Prostate gland (tissue), 2 donors: ENCODE measurements at places on chromosomes 2 and 18. TPM values are rescaled to one million over a fixed set of nuclear protein-coding genes. Genes with fewer than 3 reads are reported as not detected.
A peak's percentile ranks its signal among the peaks of the same experiment; 100 is the strongest.

- DNase-seq: no peak
Measured at GRCh38 chr18:2736823-2737222, 81.3 kb downstream of the SMCHD1 start.

IRS1 gene
- 37.6 TPM for total RNA-seq

- no peak for DNase-seq
Measured at GRCh38 chr2:109260886-109261700, 132.1 kb downstream of the SH3RF3 start.

- DNase-seq: no peak
Measured at GRCh38 chr2:120907822-120908221, 172.2 kb downstream of the GLI2 start.

GRCh38 chr2:2648094-2648493, 317.0 kb upstream of the MYT1L start:
- no peak for DNase-seq

KCNK3 gene
- 14.5 TPM for total RNA-seq

RGPD6 gene
- 31.5 TPM for total RNA-seq

DNA sequence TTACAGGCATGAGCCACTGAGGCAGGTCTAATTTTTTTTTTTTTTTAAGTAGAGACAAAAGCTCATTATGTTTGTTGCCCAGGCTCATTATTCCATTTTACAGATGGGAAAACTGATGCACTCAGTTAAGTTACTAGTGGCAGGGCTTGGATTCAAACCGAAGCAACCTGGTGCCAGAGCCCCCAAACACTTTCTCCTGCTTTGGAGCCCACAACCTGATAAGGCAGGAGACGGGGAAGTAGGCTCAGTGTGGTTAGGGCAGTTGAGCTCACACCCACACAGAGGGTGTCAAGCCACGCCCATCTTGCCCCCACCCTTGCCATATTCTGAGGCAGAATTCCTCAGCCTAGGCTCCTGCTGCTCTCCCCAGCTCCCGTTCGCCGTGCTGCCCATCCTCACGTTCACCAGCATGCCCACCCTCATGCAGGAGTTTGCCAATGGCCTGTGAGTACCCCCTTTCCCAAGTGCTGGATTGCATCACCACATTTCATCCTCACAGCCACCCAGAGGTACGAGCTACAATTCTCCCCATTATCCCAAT, 5.8 kb upstream of the CTDSP1 start:
- DNase-seq: no peak

DNA sequence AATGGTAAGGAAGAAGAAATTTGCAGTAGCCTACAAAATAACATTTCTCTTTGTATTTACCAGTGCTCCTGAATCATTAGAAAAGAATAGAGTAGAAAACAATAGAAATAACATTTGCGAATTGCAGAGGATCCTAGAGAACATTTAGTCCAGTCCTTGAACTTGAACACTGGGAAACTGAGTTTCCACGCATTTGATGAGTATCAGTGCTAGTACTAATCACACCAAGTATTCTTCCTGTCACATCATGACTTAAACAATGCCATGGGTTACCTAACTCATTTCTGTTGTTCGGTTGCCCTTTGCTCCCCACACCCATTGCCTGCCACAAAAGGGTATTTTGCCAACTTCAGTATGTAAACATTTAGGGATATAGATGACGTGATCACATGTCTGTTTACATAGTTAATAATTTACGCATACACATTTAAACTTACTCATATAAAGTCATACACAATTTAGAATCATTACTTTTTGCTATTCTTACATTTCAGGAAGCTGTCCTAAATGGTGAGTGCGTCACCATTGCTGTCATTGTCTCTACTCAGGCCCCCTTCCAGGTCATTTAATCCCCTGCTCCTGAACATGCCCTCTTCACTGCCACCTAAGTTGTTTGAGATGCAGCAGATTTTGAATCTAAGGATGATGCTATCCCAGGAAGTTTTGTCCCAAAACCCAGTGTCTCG, 42.3 kb downstream of the CRIM1 start:
- DNase-seq: no peak

GRCh38 chr2:7694076-7694985, 777.1 kb downstream of the RNF144A start:
- DNase-seq: no peak

TSN gene
- total RNA-seq: 58.7 TPM

DNA sequence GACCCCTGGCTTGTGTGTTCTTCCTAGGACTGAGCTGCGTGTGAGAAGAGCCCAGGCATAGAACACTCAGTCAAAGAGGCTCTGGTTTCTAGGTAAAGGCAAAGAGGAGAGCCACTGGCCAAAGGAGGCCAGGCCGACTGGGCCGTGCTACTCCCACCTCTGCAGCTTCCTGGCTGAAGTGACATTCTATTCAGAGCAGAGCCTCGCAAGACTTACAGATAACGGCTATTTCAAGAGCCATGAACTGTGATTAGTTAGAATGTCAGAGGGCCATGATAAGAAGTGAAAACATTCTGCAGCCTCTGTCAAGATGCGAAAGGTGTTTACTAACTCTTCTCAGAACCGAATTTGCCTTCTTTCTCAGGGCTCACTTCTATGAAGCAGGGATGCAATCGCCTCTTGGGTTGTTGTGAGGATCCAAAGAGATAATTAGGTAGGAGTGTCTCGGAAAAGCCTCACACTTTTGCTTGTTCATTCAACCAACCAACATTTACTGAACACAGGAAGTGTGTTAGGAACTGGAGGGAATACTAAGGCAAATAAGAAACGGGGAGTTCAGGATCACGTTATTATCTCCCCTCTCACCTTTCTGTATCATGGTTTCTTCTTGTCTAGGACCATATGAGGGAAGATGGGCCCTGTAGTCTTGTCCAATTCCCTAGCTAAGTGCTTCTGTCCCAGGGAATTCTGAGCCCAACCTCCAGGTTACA, 3.4 kb upstream of the DNAJC5G start:
- DNase-seq: no peak

DNA sequence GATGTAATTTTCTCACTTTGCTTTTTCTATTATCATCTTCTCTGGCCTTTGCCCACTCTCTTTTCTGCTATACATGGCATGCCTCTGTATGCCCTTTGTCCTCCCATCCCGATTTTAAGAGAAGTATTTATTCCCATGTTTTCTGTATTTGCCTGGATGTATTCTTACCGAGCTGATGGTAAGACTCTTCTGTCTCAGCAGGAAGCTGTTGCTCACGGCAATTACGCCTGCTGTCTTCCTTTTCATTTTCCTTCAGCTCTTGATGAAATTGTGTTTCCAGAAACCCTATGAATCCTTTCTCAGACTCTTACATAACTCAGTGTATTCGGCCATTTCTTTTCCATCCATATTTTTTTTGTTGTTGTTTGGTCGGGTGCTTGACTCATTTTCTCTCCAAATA, 121.6 kb downstream of the SP3 start:
- DNase-seq: no peak

- DNase-seq: no peak
Measured at GRCh38 chr18:28039078-28039477, 137.9 kb downstream of the CDH2 start.

LHCGR gene
- total RNA-seq: not detected

DNA sequence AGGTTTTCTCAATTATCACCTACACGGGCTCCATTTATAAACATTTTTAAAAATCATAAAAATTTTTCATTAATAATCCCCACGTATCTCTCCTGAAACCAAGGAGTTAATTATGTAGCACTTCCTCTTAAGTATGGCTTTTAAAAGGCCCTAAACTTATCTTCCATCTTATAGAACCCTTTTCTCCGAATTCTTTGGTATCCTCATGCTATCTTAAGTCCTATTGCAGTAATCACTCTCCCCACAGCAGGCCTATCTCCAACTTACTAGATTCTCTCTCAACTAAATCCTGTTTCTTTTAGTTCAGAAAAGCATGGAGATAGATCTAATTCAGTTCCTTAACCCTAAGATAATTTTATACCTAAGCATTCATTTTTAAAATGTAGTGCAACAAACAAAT, 26.2 kb downstream of the RPRD1A start:
- no peak for DNase-seq

- DNase-seq: no peak
Measured at GRCh38 chr2:212726403-212726802, 187.8 kb upstream of the ERBB4 start.

DNA sequence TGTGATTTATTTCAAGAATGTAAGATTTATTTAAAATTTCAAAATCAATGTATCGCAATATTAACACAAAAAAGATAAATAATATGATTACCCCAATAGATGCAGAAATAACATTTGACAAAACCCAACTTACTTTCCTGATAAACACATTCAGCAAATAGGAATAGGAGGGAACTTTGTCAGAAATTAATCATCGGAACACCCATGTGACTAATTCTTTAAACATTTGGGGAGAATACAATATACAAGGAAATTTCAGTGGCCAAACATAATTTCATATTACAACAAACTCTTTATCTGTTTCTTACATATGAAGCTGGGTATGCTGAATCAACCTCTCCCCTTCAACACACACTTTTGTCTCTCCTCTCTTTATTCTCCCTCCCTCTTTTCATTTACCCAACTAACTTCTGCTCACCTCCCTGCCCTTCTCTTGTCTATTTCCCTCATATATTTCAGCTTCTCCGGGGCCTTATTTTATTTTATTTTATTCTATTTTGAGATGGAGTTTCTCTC, 309.6 kb upstream of the CNTNAP5 start:
- no peak for DNase-seq

GRCh38 chr2:88669482-88670214, 21.8 kb upstream of the RPIA start:
- peak; percentile 9 for DNase-seq

DNA sequence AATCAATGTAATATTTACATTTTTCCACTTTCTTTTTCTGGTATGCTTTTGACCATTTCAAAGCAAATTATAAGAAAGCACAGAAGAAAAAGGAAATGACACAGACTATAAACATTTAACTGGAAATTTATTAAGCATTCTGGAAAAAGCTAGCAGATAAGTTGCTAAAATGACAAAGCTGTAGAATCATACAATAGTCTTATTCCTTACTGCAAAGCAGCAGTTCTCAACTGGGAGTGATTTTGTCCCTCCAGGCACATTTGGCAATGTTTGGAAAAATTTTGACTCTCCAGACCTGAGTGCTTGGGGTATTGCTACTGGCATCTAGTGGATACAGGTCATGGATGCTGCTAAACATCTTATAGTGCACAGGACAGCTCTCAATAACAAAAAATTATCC, 75.1 kb downstream of the MBD5 start:
- no peak for DNase-seq

DNA sequence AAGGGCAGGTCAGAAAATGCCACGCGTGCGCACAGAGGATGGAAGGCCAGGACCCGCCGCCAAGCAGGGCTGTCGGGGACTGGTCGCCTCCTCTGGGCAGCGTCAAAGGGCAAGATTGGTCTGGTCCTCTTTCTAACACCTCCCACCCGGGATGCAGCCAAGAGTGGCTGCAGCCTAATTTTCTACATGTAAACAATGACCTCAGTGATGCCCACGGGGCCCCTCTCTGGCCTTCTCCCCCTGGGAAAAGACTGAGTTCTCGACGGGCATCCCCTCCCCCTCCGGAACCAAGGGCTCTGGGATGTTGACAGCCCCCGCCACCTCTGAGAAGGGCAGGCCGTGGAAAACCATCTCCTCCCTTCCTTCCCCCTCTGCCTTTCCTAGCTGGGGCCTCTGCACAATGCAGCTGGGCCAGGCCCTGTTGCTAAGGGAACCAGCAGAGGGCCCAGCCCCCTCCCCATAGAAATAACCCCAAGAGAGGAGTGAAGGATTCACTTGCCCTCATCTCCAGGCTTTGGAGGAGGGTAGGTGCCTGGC, 80.0 kb upstream of the ZNF532 start:
- DNase-seq: no peak

- DNase-seq: no peak
Measured at GRCh38 chr2:37742286-37742685, 70.8 kb upstream of the CDC42EP3 start.

DNA sequence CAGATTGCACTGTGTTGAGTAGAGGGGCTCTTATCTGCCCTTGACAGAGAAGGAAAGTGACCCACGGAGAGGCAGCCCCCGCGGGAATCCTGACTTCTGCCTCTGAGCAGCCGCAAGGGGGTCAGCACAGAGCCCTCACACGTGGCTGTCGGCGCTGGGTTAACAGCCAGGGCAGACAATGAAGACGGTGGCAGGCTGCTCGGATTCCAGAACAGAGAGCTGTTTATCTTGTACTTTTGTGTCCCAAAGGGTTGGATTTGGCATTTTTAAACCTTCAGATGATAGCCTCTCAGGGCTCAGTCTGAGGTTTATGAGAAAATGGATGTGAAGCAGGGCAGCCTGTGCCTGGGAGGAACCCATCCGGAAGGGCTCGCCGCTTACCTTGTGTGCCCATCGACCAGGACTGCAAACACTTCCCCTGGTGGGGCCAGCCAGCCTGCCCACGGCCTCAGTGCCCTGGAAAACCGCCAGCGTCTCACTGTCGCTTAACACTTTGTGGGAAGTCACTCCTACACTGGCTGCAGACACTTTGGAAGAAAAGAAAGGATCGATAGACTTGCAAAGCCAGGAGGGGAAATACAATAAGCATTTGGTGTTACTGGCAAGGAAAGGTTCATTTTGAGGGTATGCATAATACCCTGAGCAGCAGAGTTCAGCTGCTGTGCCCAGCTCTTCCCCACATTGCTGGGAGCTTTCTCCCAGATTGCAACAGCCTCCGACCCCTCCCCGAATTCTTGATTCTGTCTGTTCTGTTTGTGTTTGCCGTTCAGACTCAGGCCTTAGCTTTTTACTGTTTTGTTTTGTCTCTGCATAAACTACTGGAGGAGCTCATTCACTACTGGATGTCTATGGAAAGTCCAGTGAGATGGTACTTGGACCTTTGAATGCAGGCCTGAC, 325.3 kb upstream of the MYT1L start:
- no peak for DNase-seq

GRCh38 chr2:46195819-46196218, 101.4 kb upstream of the EPAS1 start:
- no peak for DNase-seq

- DNase-seq: no peak
Measured at GRCh38 chr18:33114749-33115148, 325.8 kb downstream of the CCDC178 start.

DNA sequence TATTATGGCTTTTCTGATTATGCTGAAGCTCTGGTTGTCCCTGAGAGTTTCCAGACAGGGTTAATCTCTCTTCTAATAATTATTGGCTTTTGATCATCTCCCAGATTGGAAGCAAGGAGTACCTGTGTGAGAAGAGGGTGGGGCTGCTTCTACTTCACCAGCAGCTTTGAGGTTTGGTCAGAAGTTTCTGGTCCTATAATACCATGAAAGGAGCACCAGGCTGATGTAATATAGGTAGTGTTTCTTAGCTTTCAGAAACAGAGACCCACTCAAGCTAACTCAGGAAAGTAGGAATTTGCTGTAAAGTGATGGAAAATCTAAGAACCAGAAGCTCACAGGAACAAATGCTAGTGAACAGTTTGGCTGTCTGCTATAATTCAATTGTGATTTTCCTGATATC, 57.6 kb downstream of the SGPP2 start:
- no peak for DNase-seq
